ENCODE measurements at places on chromosomes 7 and 10.
A peak's percentile ranks its signal among the peaks of the same experiment; 100 is the strongest.

DNA sequence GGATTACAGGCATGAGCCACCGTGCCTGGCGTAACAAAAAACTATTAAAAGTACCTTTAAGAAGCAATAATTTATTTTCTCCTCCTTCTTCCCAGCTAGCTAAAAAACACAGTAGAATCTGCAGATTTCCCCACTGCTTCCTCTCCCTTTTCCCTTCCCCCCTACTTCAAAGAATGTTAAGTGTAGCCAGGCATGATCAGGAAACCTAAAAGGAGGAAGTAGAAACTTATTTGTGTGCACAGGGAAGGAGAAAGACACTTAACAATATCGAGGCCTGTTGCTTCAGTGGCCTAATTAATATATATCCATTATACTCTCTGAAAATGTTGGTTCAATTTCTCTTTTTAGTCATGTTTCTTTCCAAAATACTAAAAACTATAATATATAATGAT is 127.7 kb downstream of the NRBF2 start:
- no peak for DNase-seq

DNA sequence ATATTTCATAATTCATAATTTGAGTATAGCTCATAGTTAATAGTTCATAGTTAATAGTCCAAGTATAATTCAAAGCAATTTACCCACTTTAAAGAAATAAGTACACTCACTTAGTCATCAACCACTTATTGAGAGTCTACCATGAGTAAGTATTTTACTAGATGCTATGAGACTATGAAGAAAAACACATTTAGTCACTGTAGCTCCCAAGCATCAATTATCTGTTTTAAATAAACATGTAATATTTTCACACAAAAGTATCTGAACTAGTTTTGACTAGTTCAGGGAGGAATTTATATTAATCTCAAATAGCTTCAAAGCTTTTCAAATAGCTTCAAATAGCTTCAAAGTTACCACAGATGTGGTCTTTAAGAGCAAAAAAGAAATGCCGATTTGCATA is 119.2 kb downstream of the ANK3 start:
- no peak for DNase-seq

DNA sequence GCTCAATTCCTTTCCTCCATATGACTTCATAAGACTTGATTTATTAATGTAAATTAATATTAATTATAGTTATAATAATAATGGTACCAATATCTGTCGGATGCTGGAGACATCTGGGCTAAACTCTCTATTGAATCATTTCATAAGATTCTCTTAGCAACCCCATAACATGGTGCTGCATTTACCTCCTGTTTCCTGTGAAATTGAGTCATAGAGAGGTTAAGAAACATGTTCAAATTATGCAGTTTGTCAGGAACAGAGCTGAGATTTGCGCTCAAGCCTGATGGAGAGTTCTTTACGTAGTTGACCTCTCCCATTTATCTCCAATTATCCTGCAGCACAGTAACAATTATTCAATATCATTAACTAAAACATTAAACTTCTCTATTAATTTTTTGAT is 621.8 kb upstream of the FZD8 start:
- no peak for DNase-seq

DNA sequence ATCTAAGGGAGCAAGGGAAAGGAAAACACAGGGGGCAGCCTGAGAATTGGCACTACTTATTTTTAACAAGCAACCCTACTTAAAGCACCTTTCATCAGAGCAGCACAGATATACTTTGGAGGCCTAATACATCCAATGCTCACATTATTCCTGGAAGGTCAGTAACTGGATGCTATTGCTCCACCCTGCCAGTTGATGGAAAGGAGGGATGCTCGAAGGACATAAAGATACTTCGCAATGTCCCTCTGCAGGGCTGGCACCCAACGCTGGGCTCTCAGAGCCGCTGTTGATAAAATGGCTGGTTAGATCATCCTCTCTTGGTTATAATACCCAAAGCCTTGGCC is 307.9 kb upstream of the AOAH start:
- DNase-seq = no peak

GRCh38 chr10:110932505-110933180 is 13.2 kb downstream of the SHOC2 start:
- no peak for DNase-seq

- peak; percentile 58 for DNase-seq
Observed at GRCh38 chr10:29479081-29479925, 155.5 kb downstream of the SVIL start.

- DNase-seq = no peak
Observed at GRCh38 chr10:71984809-71985388, 20.7 kb downstream of the CHST3 start.

DNA sequence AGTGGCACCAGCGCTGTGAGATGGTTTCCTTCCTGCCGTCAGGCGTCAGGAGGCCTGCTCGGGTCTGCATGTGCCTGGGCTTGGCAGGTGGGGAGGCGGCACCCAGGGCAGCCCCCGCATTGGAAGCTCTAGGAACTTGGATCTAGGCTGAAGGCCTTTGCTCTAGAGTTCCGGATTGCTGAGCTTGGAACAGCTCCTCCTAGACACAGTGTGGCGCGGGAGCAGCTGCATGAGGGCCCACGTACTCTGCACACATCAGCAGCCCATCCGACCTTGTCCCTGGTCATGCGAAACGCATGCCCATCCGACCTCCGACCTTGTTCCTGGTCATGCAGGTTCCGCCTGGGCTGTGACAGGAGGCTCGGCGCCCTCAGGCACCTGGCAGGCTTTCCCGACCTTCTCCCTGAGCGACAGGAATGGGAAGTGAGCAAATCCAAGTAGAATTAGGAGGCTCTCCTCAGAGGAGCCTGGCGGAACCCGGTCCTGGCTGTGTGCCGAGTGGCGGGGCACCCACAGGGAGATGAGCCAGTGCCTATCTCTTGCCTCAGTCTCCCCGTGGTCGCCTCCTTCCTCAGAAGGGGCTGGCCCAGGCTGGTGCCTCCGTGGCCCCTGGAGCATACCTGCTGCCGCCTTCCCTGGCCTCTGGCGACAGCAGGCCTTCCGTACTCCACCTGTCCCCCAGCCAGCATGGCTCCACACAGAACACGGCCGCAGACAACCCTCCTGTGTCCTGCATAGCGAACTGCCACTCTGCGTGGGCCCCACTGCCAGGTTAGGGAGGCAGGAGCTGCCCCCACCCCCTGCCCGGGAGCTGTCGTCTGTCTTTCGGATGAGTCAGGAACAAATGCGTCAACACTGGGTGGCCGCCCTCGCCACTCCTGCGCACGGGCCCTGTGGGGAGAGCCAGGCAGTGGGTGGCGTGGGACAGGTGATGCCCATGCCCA is 12.0 kb downstream of the GET4 start:
- DNase-seq = no peak

GRCh38 chr10:75766106-75766505 is 334.7 kb downstream of the LRMDA start:
- DNase-seq = no peak

- no peak for DNase-seq
Observed at GRCh38 chr7:17159500-17160037, 138.9 kb upstream of the AHR start.

DNA sequence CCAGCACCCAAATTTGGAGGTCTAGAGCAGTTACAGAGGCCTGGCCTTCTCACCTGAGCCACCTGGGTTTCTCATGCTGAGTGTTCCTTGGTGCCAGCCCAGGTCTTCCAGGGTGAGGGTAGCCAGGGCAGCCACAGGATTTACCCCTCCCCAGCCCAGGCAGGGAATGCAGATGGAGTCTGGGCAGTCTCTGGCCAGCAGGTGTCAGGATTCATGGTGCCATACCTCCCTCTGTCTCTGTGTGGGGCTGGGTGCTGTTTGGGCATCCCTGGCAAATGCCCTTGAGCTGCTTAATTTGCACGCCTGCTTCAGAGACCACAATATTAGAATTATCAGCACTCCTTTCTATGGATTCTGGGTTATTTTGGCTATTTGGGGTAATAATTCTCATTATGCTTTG is 246.7 kb downstream of the GFRA1 start:
- no peak for DNase-seq

- DNase-seq = no peak
Observed at GRCh38 chr10:122165484-122166276, 105.4 kb upstream of the BTBD16 start.

Measured in femur (tissue), 1 donor.